GM23248 (cell line): ENCODE measurements at places on chromosomes 6 and 20.
A peak's percentile ranks its signal among the peaks of the same experiment; 100 is the strongest.

DNA sequence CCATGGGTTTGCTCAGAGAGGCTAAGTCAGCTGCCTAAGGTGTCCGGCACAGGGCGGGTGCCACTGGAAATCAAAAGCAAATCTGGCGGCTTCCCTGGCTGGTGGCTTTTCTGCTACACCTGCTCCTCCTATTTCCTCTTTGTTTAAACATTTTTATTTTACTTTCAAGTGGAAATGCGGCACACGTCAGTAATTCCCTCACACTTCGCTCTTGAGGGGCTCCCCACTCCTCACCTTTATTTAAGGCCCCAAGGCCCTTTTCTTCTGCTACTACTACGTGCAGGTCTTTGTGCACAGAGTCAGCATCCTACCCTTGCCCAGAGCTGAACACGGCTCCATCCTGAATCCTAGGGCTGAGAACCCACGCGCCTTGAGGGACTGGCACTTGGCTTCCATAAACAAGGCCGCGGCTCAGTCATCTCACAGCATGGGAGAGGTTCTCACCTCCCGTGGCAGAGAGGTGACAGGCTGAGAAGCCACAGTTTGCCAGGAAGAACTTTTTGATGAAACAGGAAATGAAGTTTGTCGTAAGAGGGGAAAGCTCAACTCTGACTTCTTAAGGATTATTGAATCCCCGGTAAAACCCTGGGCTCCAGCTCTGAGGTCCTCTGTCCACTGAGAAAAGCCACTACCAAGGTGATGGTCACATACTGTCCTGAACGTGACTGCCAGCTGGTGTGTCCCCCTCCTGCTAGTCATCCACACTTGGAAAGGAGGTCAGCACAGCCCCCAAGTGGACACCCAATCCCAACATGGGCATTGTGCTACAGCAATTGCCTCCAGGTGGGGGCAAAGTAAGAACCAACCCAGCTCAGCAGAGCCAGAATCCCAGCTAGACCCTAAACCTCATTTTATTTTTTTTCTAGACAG lies 48.0 kb downstream of the NFATC2 start:
- DNase-seq, result no peak

GRCh38 chr6:155116571-155116910 lies 121.4 kb downstream of the TIAM2 start:
- DNase-seq, result no peak

DNA sequence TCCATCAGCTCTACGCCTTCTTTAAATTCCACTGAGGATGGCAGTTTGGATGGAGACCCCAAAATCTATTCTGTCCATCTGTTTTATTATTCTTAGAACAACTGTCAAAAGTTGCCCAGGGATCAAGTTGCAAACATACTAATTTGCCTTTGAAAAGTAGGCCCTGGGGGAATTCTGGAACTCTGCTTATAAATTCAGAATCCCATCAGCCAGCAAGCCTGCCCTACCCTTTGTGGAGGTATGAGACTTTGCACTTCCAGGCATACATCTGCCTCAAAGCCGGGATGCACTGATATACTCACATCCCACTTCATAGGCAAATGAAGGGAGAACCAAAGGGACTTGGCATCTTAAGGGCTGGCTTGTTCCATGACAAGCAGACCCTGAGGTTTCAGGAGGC lies 93.6 kb downstream of the INSM1 start:
- no peak for DNase-seq

DNA sequence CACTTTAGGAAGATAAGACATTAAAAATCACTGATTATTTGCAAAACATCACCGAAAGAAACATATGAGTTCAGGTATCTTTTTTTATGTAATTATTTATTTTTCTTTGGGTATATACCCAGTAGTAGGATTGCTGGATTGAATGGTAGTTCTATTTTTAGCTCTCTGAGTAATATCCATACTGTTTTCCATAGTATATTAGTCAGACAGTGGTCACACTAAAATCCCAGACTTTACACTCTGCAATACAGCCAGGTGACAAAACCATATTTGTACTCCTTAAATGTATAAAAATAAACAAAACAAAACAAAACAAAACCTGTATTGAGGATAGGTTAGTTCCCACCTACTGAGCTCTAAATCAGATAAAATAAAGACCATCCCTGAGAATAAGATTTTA lies 1024.3 kb upstream of the EYS start:
- no peak for DNase-seq

DNA sequence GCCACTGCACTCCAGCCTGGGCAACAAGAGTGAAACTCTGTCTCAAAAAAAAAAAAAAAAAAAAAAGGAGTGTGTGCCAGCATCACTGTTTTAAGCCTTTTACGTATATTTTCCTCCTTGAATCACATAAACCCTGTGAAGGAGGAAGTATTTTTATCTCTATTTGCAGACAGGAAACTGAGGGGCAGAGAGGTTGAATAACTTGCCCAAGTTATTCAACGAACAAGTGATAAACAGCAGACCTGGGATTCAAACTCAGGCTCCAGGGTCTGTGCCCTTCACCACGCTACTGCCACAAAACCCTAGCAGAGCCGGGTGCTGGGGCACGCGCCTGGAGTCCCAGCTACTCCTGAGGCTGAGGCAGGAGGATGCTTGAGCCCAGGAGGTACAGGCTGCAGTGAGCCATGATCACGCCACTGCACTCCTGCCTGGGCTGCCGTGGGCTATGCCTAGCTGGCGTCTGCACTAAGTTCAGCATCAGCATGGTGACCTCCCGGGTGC lies 9.4 kb upstream of the AVP start:
- DNase-seq, result no peak

DNA sequence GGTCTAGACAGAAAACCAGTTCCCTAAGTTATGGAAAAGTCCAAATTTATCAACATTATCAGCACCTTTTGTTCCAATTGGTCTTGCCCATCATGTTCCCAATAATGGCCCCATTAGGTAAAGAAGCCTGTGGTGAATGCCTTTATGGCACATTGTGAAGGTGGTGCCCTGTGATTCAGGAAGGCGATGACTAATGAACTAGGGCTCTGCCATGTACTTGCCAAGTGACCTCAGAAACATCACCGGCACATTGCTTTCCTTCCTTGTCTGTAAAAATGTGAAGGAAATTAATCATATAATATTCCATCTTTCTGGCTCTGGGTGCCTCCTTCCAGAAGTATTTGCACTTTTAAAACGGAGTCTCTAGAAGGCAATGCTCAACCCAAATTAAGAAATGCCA lies 132.3 kb downstream of the UNC5CL start:
- DNase-seq, result peak; percentile 71

DNA sequence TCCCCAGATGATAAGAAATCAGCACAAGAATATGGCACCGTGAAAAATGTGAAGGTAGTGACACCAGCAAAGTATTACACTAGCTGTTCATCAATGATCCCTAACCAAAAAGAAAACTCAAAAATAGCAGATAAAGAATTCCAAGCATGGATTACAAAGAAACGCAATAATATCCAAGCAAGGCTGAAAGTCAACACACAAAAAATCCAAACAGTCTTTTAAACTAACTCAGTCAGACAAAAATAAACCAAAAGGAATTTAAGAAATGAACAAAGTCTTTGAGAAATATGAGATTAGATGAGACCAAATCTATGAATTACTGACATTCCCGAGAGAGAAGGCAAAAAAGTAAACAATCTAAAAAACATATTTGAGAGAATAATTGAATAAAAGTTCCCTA lies 976.1 kb upstream of the MAP3K7 start:
- DNase-seq, result no peak

- peak; percentile 9 for DNase-seq
Measured at GRCh38 chr6:165031502-165031901, 277.9 kb downstream of the C6orf118 start.

- no peak for DNase-seq
Measured at GRCh38 chr6:140285471-140285870, 911.0 kb upstream of the CITED2 start.

GRCh38 chr20:35360033-35360432 lies 51.7 kb downstream of the UQCC1 start:
- peak; percentile 7 for DNase-seq

DNA sequence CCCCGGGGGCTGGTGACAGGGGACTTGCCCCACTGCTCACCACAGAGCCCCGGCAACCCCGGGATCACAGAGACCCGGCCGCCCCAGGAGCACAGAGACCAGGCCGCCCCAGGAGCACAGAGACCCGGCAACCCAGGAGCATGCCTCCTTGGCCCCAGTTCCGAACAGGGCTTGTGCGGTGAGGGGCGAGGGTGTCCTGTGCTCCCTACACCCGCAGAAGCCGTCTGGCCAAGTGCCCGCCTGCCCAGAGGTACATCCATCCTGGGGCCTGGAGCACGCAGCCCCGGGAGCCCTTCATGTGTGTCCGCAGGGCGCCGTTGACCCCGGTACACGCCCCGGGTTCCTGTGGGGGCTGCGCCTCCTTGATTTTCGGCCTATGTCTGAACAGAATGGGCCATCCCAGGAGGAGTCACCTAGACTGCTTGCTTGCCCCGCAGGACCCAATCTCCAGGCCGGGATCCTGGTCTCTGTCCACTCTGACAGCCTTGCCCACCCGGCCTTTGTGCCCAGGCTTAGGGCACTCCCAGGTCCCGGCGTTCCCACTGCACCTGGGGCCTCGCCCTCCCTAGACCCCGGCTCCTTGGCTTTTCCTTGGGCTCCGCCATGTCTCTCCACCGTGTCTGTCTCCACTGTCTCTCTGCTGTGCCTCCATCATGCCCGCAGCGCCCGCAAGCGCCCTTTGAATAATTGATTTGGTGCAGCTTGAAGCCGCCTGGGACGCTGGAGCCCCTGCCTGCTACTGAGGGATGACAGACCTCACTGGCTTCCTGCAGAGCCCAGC lies 219.8 kb downstream of the ERMARD start:
- DNase-seq, result no peak

- DNase-seq, result no peak
Measured at GRCh38 chr20:14785065-14785743, 447.8 kb upstream of the FLRT3 start.

- DNase-seq, result no peak
Measured at GRCh38 chr6:158852312-158853071, 33.3 kb upstream of the EZR start.

- no peak for DNase-seq
Measured at GRCh38 chr20:23608251-23608846, 2.6 kb upstream of the CST9 start.

DNA sequence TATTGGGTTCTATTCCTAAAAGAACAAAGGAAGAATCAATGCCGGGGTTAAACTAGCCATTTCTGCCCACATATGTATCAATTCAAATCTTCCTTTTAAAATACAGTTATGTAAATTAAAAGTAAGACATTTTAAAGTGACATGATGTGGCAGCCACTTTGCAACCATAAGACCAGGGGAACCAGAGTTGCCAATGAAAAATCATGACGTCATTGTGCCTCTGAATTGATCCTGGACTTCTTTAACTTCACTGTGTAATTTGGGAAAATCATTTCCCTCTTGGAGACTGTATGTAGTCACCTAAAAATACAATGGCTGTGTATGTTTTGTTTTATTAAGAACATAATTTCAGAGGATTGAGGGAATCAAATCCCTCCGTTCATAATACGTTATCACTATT lies 42.2 kb downstream of the SLC13A3 start:
- no peak for DNase-seq

GRCh38 chr20:46626758-46627157 lies 24.5 kb downstream of the SLC13A3 start:
- no peak for DNase-seq

- DNase-seq, result no peak
Measured at GRCh38 chr20:46111028-46111835, 6.9 kb upstream of the CD40 start.

DNA sequence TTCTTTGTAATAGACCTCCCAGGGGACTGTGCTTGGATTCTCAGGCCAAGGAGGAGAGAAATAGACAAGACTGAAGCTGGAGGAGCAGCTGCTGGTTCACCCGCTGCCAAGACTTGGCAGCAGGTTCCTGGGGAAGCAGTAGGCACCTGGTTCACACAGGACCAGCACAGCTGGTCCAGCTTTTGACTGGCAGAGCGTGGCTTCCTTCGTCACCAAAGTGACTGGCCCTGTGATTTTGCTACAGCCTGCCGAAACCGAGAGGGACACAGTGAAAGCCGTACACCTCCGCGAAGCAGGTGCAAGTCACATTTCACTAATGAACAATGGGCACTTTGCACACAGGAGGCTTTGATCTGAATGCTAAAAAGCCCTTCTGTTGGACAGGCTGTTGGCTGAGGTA lies 199.0 kb downstream of the RNF144B start:
- no peak for DNase-seq

GRCh38 chr6:360764-361373 lies 30.7 kb upstream of the IRF4 start:
- no peak for DNase-seq

- no peak for DNase-seq
Measured at GRCh38 chr6:33993653-33994471, 152.0 kb downstream of the GRM4 start.

DNA sequence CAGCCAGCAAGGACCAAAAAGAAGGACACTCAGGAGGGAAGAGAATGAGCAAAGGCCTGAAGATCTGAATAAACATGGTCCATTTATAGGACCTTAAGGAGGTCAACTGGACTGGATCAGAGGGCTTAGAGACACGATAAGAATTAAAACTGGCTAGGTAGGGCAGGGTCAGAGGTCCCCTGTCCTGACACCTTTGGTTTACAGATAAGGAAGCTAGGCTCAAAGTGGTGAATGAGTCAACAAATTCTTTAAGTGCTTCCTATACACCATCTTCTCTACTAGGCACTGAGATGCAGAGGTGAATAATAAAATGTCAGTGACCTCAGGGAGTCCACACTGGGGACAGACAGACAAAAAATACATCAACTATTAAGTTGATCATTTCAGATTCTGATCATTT lies 70.3 kb downstream of the HIVEP2 start:
- DNase-seq, result no peak

DNA sequence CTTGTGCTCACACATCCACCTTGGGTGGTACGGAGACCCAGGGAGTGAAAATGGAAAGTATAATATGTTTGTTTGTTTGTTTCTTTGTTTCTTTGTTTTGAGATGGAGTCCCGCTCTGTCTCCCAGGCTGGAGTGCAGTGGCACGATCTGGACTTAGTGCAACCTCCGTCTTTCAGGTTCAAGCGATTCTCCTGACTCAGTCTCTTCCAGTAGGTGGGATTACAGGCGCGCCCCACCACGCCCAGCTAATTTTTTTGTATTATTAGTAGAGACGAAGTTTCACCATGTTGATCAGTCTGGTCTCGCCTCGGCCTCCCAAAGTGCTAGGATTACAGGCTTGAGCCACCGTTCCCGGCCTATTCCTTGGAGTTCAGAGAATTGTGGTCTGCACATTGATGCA lies 115.4 kb downstream of the TRIM27 start:
- DNase-seq, result no peak

DNA sequence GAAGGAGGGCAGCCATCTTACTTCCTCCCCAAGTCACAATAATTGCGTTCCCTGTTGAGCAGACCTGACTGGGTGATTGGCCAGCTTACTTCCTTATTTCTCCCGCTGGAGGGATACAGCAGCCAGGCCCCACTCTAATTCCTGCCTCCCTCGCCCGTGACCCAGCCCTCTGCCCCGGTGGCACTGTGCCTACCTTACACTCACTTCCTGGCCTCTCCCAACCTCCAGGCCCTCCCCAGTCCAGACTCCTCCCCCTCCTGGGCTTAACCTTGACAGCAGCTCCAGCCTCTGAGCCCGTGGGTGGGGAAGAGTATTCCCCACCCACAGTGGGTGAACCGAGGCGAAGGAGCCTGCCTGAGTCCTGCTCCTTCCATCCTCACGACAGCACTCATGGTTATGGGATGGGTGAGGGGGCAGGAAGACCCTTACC lies 3.0 kb downstream of the BAK1 start:
- DNase-seq, result no peak
